Activated T-cell treated with anti-CD3 and anti-CD28 coated beads, Interleukin-2, amount 50 U/mL, for 72 hours (primary cell): ENCODE measurements at places on chromosomes 6 and 20. TPM values are rescaled to one million over a fixed set of nuclear protein-coding genes. Genes with fewer than 3 reads are reported as not detected.
A peak's percentile ranks its signal among the peaks of the same experiment; 100 is the strongest.

Gene CLPSL2
- not detected for total RNA-seq

Gene SULF2
- 0.72 TPM for total RNA-seq

Gene ZC3H12D
- total RNA-seq, result 106 TPM

DNA sequence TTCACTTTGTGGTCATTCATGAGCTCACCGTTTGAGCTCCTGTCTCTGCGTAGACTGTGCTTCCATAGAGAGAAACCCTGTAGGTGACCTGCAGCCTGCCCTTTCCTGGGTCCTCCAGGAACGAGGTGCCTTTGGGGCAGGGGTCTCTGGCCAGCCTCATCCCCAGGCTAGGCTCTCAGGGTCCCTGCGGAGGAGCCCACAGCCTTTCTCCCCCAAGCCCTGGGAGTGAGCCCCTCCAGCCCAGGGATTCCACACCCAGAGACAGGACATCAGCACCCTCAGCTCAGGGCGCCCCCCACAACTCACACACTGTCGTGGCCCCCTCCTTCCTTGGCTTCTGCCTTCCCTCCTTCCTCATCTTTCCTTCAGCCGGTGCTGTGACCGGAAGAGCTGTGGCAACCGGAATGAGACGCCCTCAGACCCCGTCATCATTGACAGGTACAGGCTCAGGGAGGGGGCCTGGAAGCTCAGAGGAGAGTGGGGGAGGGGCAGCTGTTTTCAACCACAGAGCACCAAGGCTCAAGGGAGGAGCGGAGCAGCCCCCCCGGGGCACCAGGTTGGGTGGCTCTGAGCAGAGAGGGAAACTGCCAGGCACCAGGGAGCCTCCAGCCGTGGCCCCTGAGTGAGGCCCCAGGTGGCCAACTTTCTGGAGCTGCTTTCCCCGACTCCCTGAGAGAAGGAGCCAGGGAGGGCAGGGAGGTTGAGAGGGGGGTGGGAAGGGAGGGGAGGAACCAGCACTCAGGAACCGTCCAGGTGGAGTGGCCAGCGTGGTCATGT, 16.8 kb downstream of the EBF4 start:
- no peak for DNase-seq

- no peak for DNase-seq
These were observed 39.6 kb downstream of the SHPRH start for GRCh38 chr6:145924600-145924999.

- DNase-seq, result peak; percentile 42
These were observed 1.4 kb downstream of the MDGA1 start for GRCh38 chr6:37696220-37696840.

DNA sequence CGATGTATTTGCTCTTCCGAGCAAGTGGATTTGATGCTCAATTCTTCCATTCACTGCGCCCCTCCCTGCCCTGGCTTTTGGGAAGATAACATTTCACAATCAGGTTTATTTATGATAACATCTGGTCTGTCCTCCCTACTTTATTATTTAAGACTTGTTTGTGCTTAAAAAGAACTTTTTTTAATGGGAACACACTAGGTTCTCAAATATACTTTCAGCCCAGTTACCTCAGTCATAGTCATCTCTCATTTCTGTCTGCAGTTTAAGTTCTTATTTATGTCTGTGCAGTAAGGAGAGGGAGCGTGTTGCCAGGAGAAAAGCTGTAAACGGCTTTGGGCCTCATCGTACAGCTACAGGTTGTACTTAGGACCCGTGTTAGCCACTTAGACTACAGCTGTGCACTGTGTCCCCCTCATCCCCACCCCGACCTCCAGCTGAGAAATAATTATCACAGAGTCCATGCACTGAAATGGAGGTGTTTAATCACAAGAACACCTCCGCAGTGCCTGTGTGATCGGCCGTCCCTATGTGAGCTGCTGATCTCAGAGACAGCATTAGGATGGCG, 99.3 kb downstream of the RPP40 start:
- no peak for DNase-seq

GRCh38 chr6:163738304-163738703, 323.8 kb downstream of the QKI start:
- DNase-seq, result no peak

DNA sequence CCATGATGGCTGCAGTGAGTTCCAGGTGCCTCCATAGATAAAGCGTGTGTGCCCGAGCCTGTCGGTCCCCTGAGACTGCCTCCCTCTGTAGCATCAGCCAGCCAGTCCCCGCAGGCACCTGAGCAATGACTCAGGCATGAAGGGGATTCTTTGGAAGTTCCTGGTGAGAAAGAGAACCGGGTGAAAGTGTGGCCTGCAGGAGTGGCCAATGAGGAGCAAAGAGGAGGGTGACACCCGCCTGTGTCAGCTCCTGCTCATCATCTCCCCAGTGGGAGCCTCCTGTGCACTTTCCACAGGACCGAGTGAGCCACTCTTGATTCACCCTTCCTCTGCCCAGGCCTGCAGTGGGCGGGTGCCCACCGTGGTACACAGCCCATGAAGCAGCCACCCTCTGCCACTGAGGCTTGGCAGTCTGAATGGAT, 71.2 kb upstream of the PTPN1 start:
- peak; percentile 50 for DNase-seq

- no peak for DNase-seq
These were observed 44.9 kb downstream of the PREX1 start for GRCh38 chr20:48782901-48783308.

- no peak for DNase-seq
These were observed 252.2 kb downstream of the DLL1 start for GRCh38 chr6:170038708-170039107.

- no peak for DNase-seq
These were observed 63.7 kb downstream of the PHACTR3 start for GRCh38 chr20:59667981-59668515.

GRCh38 chr6:151338651-151339200, 52.6 kb downstream of the ZBTB2 start:
- DNase-seq, result no peak

- DNase-seq, result no peak
These were observed 665.4 kb downstream of the EPM2A start for GRCh38 chr6:145069966-145070365.

GRCh38 chr20:23227274-23227673, 123.3 kb upstream of the NXT1 start:
- DNase-seq, result no peak

DNA sequence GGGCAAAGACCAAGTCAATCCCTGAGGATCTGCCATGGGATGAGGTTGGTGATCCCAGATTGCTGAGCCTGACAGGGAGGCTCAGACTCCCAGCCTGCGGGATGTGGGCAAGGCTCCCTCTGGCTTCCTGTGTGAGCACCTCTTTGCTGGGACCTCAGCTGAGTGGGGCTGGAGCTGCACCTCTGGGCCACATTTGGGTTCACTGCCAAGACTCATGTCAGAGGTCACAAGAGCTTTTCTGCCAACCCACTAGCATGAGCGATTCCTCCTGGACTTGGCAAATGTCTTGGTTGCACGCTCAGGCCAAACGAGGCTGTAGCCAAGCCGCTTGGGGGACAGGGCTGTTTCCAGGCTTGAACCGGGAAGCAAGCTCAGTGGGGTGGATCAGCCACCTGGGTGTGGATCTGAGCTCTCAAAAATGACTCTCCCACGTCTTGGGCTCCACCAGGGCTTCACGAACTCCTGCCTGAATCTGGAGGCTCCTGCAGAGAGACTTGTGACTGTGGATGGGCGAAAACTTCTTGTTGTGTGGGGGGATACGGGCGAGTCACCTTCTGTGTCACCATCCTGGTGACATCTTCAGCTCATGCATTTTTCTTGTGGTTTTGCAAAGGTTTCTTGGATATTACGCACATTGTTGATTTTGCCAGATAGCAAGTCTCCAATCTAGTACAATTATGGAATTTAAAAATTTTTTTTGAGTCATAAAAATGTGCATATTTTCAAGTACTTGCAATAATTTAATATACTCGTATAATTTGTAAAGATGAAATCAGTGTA, 359.5 kb downstream of the CDH4 start:
- DNase-seq, result no peak

GRCh38 chr6:109486068-109486467, 3.0 kb upstream of the ZBTB24 start:
- DNase-seq, result no peak

GRCh38 chr6:51616243-51616642, 471.2 kb downstream of the PKHD1 start:
- DNase-seq, result no peak

GRCh38 chr6:15444081-15444731, 198.3 kb downstream of the JARID2 start:
- no peak for DNase-seq

- no peak for DNase-seq
These were observed 303.8 kb upstream of the TBX18 start for GRCh38 chr6:85068221-85068620.

- DNase-seq, result no peak
These were observed 151.2 kb upstream of the AKAP12 start for GRCh38 chr6:151088599-151088935.

GRCh38 chr20:18571578-18571977, 4.3 kb downstream of the SMIM26 start:
- no peak for DNase-seq

- DNase-seq, result no peak
These were observed 672.9 kb upstream of the MARCKS start for GRCh38 chr6:113184291-113184690.

GRCh38 chr6:104306211-104306610, 553.5 kb downstream of the HACE1 start:
- no peak for DNase-seq

DNA sequence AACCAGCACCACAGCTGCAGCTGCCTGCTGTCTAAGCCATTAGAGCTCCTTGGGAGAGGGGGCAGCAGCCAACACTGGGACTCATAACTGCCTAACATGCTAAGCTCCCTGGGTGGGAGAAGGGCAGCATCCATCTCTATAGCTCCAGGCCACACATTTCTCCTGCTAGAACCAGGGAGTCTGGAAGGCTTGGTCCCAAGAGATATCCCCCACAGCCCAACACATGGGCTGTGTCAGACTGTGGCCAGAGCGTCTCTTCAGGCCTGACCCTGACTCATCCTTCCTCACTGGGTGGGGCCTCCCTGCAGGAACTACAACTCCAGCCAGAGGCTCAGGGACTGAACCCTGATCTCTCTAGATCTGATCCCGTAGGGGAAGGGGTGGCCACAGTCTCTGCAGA, 411.1 kb downstream of the HDGFL1 start:
- no peak for DNase-seq

DNA sequence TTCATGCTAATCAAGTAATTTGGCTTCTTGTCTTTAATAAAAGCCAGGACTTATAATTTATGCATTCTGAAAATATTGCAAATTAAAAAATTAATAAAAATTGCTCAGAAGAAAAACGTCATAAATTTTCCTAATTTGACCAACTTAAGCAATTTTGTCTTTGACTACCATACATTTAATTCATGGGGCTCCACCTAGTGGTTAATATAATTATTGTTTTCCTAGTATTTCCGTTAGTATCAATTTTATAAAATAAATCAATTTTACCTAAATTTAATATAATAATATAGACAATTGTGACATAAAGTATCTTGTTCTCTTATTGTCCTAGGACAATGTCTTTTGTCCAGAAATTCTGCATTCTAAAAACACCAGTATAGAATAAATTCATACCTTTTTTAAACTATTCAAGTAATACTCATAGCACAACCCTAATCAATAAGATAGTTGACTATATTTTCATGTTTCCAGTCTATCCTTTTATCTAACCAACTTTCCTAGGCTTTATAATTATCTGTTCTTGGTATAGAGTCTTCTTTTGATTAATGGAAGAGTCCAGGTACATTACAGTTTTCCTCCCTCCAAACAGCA, 319.9 kb downstream of the TRDN start:
- DNase-seq, result no peak
